NCI-H1694 treated with DMSO at 0.1 percent for 48 hours (cell line): ENCODE measurements at places on chromosomes 11 and 22.

DNA sequence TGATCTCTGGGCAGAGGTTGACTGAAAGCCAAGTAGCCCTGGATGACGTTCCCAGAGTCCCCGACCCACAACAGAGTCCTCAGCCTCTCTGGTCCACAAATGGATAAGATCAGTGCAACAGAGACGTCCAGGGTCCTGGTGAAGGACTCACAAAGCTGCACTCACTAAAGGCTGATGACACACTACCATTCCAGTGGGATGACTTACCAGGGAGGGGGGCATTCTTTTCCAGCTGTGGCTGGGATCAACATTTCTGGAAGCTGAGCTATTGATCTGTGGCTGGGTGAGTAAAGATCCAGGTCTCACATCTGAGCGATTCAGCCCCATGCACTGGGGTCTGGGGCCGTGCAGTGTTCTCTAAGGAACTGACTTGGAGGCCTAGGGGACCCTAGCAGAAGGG, 296.2 kb downstream of the NTM start:
- no peak for DNase-seq

GRCh38 chr11:31903225-31904074, 92.3 kb upstream of the PAX6 start:
- DNase-seq: no peak

DNA sequence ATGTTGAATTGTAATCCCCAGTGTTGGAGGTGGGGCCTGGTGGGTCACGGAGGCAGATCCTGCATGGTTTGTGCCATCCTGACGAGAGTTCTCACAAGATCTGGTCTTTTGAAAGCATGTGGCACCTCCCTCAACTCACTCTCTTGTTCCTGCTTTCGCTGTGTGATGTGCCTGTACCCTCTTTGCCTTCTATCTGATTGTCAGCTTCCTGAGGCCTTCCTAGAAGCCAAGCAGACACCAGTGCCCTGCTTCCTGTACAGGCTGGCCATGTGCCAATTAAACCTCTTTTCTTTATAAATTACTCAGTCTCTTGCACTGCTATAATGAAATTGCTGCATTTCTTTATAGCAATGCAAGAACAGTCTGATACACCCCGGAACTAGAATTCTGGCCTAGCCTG, 13.1 kb downstream of the PTPN5 start:
- DNase-seq: no peak

DNA sequence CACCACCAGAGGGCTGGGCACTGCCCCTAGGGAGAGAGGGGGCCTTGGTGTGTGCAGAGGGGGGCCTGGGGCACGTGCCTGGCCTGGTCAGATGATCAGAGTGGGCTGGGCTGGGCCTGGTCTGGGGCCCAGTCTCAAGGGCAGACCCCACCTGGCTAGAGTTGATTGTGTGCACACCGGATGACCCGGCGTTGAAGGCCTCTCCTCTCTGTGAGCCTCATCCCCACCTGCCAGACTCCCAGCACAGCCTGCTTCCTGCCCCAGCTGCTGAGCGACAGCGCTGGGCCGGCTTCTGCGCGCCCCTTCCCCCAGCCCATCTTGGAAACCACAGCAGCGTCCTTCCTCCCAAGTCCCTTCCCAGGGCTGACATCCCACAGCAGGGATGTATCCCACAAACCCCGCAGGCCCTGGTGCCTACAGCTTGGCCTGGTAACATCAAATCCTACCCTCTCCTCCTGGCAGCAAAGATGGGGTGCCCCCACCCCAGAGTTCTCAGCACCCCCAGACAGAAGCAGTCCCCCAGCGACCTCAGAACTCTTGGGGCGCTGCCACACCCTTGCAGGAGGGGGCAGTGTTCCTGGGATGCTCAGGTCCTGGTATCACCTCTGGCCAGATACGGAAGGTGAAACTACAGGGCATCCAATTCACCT, 11.0 kb upstream of the TSSC4 start:
- DNase-seq: no peak

- no peak for DNase-seq
These were observed 178.3 kb downstream of the SNX19 start for GRCh38 chr11:130737866-130738431.

DNA sequence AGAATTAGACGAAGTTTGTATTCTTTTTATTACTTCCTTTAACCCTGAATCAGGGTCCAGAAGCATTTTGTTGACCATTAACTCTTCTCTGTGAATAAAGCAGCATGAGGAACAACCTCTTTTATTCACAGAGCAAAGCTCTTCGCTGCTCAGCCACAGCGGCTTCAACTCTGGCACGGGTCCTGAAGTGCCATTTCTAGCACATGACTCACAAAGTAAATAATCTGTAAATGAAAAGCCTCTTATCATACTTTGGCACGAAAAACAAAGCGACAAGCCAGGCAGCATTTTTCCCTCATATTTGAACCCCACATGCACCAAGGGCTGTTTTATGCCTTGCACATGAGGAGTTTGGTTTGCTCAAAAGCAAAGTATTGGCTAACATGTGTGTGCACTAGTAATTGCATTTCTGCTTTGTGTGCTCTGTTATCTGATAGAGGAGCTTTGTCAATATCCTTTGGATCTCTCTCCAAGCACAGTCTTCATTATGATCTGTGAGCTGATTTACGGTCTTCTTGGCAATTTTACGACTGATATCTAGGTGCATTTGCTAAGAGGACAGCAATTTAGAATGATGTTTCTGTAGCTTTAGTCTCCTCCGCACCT, 33.0 kb upstream of the APOBEC3A start:
- peak; percentile 65 for DNase-seq

DNA sequence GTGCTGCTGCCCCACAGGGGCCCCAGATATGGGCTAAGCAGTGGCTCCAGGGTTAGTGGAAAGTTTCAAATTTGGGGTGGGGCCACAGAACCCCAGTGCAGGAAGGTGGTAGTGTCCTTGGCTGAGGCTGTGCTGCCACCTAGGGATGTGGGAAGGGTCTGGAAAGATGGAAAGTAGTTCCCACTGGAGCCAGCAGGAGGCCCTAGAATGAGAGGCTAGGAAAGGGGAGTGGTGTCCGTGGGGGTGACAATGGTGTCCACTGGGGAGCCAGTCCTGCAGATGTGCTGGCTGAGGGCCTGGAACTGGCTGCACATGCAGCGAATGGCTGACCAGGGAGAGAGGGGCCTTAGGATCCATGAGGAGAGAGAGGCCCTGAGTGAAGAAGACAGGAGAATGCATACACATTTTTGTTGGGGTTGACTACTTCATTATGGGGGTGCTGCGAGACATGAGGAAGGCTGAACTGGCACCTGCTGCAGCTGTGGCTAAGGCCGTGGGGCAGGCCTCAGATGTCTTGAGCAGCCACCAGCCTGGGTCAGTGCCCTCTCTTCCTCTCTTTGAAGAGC, 21.1 kb downstream of the RFPL3 start:
- peak; percentile 1 for DNase-seq

DNA sequence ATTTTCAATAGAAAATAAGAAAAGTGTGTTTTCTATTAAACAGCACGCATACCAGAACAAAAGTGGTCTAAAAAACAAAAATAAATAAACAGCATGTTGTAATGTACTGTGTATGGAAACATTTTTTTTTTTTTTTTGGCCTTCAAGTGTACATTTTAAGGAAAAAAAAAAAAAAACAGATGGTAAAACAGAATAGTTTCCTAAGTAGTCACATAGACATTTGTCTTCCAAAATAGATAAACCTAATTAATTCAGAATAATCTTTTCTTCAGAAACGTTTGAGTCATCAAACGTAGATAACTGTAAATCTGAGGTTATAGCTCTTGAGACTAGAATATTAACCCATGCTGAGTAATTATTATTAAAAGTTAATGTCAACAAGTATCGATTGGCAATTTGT, 396 bp upstream of the CFAP300 start:
- DNase-seq: no peak

- DNase-seq: no peak
These were observed 58.4 kb upstream of the GAB2 start for GRCh38 chr11:78476066-78476465.

DNA sequence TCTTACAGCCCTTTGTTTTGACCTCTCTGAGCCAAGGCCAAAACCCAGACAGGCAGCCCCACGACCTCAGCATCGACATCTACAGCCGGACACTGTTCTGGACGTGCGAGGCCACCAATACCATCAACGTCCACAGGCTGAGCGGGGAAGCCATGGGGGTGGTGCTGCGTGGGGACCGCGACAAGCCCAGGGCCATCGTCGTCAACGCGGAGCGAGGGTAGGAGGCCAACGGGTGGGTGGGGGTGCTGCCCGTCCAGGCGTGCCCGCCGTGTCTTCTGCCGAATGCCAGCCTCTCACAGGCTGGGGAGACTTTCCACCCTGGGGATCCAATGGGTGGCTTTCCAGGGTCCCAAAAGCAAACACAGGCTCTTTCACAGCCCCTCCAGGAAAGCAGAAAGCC, 37.1 kb upstream of the PPP6R3 start:
- no peak for DNase-seq

- no peak for DNase-seq
These were observed 398.4 kb downstream of the CTTN start for GRCh38 chr11:70796648-70797227.

DNA sequence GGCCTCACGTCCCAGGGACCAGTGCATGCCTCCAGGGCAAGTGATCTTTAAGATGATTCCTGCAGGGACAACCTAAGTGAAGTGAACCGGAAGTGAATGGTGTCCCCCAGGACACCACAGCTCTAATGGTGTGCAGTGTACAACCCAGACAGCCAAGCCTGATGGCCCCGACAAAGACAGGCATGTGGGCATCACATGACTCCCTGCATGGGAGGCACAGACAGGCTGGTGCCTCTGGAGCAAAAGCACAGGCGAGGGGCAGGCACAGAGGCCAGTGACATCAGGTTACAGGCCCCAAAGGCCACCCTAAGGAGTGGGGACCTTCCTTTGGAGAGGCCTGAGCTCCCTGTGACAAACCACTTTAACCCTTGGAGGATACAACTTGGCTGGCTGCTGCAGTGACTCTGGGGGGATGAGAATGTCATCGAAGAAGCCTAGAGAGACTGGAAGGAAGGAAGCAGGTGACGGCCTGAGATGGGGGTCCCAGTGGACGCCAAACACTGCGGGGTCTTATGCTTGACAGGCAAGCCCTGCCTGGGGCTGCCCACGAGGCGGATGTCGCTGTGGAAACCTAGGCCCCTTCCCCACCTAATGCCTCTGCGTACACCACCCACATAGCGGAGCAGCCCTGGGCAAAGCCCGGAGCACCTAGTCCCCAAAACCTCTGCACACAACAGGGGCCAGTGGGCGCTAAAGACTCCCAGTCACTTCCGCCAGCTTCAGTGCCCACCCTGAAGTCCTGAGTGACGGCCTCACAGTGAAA, 12.4 kb downstream of the POLR3H start:
- DNase-seq: no peak

DNA sequence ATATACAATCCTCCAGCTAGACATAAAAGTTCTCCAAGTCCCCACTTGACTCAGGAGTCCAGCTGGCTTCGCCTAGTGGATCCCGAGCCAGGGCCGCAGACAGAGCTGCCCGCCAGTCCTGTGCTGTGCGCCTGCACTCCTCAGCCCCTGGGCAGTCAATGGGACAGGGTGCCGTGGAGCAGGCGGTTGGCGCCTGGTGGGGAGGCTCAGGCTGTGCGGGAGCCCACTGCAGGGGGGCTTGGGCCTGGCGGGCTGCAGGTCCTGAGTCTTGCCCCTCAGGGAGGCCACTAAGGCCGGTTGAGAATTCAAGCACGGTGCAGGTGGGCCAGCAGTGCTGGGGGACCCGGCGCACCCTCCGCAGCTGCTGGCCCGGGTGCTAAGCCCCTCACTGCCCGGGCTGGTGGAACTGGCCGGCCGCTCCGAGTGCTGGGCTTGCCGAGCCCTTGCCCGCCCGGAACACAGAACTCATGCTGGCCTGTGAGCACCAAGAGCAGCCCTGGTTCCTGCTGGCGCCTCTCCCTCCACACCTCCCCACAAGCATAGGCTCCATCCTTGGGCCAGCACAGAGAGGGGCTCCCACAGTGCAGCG, 884.8 kb upstream of the LRRC4C start:
- no peak for DNase-seq

- DNase-seq: no peak
These were observed 32.0 kb downstream of the IGHMBP2 start for GRCh38 chr11:68935516-68936357.

- no peak for DNase-seq
These were observed 26.7 kb downstream of the OSBPL5 start for GRCh38 chr11:3138178-3139085.

DNA sequence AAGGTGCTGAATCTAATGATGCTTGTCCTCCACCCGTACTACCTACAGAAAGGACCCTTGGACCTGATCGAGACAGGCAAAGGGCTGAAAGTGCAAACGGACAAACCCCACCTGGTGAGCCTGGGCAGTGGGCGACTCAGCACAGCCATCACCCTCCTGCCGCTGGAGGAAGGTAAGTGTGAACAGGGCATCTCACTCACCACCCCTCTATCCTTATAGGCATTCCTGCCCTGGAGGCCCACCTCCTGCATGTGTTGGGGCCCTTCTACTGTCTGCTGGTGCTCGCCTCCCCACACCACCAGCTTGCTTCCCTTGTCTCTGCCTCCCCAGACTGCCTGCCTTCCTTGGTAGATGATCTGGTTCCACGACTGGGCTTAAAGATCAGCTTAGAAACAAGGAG, 7.1 kb downstream of the PHLDB1 start:
- DNase-seq: no peak

- DNase-seq: no peak
These were observed 14.9 kb upstream of the NAV2 start for GRCh38 chr11:19697721-19698121.

- no peak for DNase-seq
These were observed 27.6 kb downstream of the DKK3 start for GRCh38 chr11:11980841-11981308.

GRCh38 chr11:18374956-18375355, 19.4 kb upstream of the LDHA start:
- no peak for DNase-seq

DNA sequence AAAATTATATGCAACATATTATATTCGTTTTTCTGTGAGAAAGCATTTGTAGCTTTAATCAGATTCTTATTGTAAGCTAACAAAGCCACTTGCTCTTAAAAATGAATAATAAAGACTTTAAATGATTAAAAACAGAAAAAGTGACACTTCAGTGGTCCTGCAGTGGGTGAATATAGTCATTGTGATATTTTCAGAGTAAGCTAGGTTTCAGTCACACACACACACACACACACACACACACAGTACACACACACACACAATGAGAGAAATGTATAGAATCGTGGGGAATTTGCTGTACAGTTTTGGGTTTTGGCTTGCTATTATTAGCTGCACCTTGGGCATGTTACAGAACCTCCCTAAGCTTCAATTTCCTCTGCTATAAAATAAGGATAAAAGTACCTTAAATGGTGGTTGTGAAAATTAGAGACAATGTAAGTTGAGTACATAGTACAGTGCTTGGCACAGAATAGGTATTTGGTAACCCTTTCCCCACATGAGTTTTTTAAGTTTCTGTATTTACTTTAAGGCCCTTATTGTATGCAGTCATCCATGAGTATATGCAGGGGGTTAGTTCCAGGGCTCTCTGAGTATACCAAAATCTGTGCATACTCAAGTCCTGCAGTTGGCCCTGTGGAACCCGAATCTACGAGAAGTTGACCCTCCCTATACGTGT, 39.8 kb downstream of the CSTPP1 start:
- DNase-seq: no peak

DNA sequence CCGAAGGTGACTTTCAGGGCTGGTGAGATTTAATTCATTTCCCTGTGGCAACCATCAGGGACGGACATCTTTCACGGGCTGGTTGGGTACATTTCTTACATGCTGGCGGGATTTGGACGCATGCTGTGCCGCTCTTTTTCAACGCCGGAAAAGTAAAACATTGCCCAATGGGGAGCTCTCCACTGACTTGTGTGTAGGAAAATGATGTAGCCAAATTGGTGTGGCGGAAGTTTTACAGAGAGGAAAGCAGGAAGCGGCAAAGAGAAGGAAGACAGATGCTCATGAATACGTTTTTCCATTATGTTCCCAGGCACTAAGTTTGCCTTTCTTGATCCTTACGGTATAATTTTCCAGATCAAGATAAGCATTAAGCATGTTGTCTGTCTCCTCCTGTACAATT, 375.8 kb downstream of the NTM start:
- DNase-seq: no peak
